T-helper 1 cell (primary cell): ENCODE measurements at places on chromosomes 16 and 17.

DNA sequence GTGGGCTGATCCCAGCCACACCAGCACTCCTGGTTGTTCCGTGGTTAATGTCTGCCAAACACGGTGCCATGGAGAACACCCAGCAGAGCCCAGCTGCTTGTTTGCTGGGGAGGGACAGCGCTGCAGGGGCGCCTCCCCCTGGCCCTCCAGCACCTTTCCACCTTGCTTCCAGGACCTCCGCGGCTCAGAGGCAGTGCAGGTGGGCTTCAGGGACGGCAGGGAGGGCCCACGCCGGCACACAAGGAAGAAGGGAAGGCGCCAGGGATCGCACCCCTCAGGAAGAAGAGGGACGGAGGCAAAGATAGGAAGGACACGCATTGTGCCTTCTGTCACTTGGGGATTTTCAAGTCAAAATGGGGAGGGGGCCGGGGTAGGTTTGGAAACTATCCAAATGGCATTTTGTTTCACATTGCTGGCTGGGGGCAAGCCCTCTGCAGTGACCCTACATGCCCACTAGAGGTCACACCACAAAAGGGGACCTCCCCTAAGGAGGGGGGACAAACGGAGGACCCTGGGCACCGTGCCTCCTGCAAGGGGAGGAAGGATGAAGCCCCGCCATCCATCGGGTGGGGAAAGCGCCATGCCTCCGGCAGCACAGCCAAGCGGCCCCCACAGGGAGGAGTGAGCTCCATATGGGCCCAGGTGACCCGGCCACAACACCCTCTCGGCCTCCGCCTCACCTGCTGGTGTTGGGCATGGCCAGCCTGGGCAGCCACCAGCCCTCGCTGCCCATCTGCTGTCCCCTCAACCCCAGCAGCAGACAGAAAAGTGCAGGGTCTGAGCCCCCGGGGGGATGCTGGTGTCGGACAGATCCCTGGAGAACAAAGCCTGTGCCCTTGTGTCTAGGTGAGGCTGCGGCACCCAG lies 7.5 kb upstream of the C16orf95 start:
- DNase-seq = no peak

DNA sequence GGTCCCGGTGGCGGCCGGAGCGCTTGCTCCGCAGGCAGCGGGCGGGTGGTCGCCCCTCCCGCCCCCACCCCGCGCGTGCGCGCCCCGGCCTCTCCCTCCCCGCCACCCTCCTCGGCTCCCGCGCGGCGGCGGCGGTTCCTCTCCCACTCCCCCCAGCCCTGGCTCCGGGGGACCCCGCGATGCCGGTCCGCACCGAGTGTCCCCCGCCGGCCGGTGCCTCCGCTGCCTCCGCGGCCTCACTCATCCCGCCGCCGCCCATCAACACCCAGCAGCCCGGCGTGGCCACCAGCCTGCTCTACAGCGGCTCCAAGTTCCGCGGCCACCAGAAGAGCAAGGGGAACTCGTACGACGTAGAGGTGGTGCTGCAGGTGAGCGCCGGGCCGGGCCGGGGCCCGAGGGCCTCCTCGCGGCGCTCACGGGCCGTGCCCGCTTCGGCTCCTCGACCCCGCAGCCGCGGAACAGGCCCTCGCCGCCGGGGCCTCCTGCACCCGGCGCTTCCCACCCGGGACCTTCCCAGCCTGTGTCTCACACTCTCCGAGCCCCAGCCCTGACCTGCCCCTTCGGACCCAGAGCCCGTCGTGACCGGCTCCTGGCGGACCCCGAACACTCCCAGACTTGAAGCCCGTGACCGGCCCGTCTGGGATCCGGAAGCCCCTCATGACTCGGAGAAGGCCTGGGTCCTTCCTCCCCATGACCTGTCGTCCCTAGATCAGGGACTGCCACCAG lies 490 bp downstream of the GID4 start:
- DNase-seq = no peak

GRCh38 chr17:5068236-5068635 lies 10.0 kb upstream of the ZFP3 start:
- no peak for DNase-seq

DNA sequence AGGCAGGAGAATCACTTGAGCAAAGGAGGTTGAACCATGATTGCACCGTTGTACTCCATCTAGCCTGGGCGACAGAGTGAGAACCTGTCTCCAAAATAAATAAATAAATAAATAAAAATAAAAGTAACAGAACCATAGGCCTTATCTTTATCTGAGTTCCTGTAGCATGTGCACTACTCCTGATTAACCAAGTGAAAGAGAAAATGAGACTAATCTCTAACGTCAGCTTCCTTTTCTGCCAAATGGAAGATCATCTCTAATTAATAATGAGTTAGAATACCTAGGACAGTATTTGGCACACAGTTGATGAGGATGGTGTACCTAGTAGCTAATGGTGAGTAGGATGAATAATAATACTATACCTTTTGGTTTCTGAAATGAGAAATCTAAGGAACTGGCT lies 520.4 kb downstream of the WWOX start:
- no peak for DNase-seq

- DNase-seq = no peak
Measured at GRCh38 chr17:58918072-58918471, 162.4 kb downstream of the PPM1E start.

DNA sequence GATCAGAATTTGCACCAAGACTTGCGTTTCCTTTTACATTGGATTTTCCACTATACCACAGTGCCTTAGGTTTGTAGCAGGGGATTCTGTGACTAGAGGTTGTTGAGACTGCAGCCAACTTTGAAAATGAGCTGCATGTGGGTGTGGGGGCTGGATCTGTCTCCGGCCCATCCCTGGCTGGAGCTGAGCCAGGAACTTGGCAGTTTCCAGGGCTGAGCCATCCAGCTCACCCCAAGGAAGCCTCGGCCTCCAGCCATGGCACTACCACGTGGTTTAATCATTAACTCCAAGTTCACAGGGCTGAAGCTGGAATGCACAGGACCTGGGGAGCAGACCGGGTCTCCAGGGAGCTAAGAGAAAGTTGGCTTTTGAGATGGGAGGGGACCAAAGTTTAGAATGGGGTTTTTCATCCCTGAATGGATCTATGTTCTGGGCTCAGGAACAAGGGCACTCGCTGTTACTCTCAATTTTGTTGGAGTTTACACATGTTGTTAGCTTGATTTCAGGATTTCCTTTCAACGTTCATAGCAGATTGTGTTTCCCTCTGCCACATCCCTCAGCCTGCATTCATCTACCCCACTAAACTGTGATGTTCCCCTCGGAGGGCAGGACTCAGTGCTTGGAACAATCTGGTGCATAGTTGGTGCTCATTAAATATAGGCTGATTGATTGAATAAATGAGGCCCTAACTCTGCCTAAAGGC lies 42.3 kb upstream of the HNF1B start:
- no peak for DNase-seq

GRCh38 chr17:81831957-81832607 lies 1.0 kb downstream of the MCRIP1 start:
- peak; percentile 37 for DNase-seq

GRCh38 chr17:40364121-40364861 lies at the start of gene GJD3:
Gene GJD3 (minus strand): TSS chr17:40364737. CDS start chr17:40363815, 922 bp downstream.
- no peak for DNase-seq

DNA sequence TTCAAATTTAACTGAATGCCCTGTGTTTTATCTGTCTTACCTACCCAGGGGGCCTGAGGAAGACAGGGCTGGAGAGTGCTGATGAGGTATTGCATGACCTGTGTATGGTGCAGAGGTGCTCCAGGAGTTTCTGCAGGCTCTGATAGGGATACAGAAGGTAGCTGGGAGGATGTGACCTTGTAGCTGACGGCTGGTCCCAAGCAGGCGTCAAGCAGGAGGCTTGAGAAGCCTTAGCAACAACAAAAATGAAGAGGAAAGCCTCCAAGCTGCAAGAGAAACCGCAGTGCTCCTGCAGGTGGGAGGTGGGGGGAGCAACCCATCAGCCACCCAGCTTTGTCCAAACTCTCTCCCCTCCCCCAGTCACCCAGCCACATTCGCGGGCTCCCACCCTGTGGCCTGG lies 40.4 kb downstream of the LAT start:
- DNase-seq = no peak

DNA sequence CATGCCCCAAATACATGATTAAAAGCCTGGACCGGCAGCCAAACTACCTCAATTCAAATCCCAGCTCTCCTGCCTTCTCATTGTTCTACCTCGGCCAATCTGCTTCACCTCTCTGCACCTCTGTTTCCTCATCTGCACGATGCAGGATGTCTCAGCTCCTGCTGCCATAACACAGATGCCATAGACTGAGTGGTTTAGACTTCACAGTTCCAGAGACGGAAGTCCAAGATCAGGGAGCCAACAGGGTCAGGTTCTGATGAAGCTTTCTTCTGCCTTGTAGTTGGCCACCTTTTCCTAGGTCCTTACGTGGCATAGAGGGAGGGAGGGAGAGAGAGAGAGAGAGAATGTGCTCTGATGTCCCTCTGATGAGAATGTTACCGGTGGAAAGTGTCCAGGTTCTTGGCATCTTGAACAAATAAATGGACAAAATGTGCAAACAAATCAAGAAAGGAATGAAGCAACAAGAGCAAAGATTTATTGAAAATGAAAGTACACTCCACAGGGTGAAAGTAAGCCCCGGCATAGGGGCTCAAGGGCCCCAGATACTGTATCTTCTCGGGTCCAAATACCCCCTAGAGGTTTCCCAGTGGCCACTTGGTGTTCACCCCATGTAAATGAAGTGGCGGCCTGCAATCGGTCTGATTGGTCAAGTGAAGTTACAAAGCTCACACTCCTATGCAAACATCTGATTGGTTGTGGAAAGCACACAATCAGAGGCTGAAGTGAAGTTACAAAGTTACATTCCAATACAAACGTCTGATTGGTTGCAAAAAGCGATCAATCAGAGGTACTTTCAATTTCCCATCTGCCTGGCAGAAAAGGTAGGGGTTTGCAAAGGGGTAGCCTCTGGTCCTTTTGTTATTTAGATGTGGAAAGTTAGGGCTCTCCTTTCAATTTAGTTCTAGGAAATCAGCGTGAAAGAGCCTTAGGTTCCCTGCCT lies 43.3 kb upstream of the ZCCHC14 start:
- DNase-seq = no peak

DNA sequence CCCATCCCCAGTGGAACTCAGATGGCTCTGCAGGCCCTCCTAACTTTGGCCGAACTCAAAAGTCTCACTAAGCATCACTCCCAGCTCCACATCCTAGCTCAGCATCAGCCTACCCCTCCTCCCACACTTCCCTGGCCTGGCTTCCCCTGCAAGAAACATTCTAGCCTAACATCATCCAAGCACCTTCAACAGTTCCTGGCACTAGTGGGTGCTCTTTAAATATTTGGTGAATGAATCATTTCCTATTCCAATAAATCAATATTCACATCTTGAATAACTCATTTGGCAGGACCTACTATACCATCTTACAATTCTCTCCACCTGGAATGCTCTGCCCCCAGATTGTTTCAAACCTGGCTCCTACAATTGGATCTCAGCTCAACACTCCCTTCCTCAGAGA lies 11.0 kb upstream of the BBS2 start:
- no peak for DNase-seq

- DNase-seq = no peak
Measured at GRCh38 chr16:52050418-52050817, 496.5 kb downstream of the TOX3 start.

- no peak for DNase-seq
Measured at GRCh38 chr17:68843522-68843921, 111.7 kb downstream of the ABCA8 start.

GRCh38 chr17:4124999-4125398 lies 17.8 kb downstream of the ZZEF1 start:
- no peak for DNase-seq
